IMR-90 (cell line): ENCODE measurements at places on chromosomes 1 and 21. TPM values are rescaled to one million over a fixed set of nuclear protein-coding genes. Genes with fewer than 3 reads are reported as not detected.
A peak's percentile ranks its signal among the peaks of the same experiment; 100 is the strongest.

VWA5B1 gene
- not detected in 2 replicates for total RNA-seq

PRKAA2 gene
- 1.4 and 2.2 TPM in 2 replicates for total RNA-seq

LRRIQ3 gene
- 1.8 and 3.1 TPM in 2 replicates for total RNA-seq

ITLN2 gene
- not detected in 2 replicates for total RNA-seq

ADCY10 gene
- under 0.01 TPM in 2 replicates for total RNA-seq

OR13G1 gene
- total RNA-seq: not detected in 2 replicates

LCE1E gene
- not detected in 2 replicates for total RNA-seq

PPP1R12B gene
- 12.0 and 22.8 TPM in 2 replicates for total RNA-seq

ATP1A2 gene
- total RNA-seq: under 0.01 and 0.28 TPM in 2 replicates

CELA2A gene
- not detected in 2 replicates for total RNA-seq

RAB25 gene
- not detected in 2 replicates for total RNA-seq

RXFP4 gene
- not detected in 2 replicates for total RNA-seq

DNA sequence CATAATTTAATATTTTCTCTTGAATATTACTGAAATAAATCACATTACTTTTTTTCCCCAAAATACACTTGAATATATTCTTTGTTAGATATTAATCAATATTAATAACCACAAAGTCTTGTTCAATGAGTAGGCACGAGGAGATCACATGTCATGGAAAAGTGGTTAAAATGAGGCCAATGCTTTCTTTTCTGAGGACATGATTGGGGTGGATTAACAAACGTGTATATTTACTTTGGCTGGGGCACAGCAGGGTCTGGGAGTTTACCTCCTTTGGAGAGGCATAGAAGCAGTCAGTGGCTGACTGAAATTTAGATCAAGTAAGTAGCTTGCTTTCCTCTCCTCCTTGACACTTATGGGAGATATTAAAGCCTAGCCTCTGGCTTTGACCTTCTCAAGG lies 664.3 kb upstream of the B3GALT2 start:
- peak; percentile 2 for DNase-seq

DNA sequence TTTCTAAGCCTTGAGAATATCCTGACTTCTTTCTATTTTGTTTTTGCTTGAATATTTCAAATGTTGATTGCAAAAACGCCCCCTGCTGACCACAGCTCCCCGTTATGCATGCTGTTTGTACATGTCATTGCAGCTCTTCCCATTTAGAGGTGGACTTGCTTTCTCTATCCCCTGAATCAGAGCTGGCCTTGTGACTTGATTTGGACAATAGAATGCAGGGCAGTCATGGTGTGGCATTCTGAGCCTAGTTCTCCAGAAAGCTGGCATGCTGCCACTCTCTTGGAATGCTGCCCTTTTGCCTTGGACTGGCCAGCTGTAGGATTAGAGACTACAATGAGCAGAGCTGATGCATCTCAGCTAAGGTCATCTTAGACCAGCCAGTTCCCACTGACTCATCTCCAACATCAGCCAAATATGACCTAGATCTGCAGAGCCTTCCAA lies 1561.5 kb downstream of the MRPL39 start:
- DNase-seq: peak; percentile 99

DNA sequence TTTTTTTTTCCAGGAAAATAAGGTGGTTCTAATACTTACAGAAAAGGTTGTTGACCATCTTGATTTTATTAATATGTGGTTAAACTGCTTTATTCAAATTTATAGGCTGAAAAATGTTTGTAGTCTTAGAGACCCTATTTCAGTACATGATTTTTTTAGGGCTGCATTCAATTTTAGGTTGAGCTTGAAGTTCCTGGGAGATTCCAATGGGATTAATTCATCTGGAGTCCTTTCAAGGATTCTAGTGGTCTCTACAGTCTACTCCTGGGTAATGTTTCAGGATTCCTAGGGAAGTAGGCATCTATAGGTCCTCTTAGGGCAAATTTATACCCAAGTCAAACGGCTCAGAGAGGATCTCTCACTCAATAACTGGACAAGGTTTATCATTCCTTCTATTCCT lies 126.7 kb downstream of the HMCN1 start:
- peak; percentile 18 for DNase-seq

DNA sequence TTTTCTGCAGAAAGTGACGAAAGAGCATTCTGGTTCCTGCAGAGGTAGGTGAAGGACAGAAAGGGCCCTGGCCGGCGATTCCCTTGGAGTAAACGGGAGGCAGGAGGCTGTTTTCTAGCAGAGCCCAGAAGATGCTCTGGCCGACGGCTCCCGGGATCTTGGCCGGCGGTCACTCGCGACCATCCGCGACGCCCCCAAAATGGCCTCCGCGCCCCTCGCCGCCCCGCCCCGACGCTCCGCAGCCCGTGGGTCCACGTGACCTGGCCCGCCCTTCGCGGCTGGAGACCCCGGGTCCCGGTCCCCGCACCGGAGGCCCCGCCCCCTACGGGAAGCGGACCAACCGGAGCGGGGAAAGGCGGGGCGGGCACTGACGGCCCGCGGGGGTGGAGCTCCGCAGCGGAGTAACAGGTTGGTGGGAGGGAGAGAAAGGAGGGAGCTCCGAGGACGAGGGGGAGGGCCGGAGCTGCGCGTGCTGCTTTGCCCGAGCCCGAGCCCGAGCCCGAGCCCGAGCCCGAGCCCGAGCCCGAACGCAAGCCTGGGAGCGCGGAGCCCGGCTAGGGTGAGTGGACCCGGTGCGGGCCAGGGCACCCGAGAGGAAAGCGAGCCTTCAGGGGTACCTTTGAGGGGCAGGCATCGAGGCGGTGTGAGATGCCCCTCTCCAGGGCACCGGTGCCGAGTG lies at the start of gene CGN:
Gene CGN, plus strand, starts transcription at position 431 of the 679 bp plus-strand sequence. CDS start 7,133 bp downstream, outside the sequence.
- peak; percentile 75 for DNase-seq

- peak; percentile 51 for DNase-seq
Measured at GRCh38 chr1:238404921-238405320, 514.2 kb upstream of the ZP4 start.

GRCh38 chr1:37171691-37172090 lies 137.4 kb upstream of the GRIK3 start:
- no peak for DNase-seq

DNA sequence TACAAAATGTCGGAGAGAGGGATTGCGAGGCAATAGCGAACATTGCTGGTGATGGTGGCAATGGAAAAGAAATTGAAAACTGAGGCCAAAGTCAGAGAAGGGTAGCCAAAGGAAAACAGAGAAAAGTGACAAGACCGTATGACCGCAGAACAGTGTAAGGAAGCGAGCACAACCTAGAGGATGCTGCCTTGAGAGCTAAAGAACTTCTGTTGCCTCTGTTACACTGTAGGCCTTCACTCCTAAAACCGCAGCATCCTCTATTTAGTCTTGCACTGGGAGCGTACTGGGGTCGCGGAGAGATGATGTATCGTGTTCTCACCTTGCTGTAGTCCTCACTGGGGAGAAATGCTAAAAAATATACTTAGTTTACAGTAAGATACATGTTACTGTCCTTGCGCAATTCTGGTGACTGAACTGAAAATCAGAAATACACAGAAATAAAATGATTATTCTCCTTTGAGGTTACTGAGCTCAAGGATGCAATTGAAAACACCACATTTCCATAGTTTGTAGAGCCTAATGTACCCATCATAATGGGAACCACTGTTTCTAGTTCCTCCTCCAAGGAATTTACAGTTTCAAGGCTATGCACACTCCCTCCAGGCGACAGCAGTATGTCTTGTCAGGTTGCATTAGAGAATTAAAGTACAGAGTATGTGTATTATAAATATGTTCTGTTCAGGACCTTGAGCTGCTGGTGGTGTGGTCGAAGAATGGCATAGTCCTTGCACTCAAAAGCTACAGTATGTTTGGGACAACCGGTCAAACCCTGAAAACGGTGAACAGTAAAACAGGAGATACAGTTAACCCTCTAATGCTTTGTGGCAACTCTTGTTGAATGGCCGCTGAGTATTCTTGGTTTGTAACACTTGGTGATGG lies 1.3 kb downstream of the NEK7 start:
- peak; percentile 57 for DNase-seq

DNA sequence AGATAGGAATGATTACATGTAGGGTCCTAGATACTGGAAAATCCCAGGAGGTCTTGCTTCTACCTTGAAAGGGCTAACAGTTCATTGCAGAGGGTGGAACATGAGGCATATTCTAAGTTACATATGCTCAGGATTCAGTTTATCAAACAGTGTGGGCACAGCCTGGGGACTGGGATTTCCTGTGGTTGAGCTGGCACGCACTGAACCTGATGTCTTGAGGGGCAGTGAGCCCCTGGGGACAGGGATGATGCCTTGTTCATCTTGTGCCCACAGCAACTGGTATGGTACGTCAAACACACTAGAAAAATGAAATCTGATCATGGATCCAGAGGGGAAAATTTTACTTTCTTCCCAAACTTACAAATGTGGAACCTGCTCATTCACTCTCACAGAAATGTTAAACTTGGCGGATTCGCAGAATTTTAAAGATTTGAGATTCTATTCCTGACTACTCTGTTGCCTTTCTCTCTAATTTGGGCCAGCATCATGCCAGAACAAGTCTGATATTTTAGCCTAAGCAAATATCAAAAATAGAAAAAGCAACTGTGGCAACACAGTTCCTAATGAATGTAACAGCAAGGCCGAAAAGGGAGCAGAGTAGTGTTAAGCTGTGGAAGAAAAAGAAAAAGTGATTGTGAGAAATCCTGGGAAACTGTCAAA lies 68.2 kb upstream of the COL24A1 start:
- DNase-seq: no peak

GRCh38 chr1:184900507-184900906 lies 73.8 kb downstream of the NIBAN1 start:
- DNase-seq: no peak

GRCh38 chr1:76209238-76209637 lies 134.7 kb downstream of the ST6GALNAC3 start:
- DNase-seq: no peak

- DNase-seq: no peak
Measured at GRCh38 chr1:207883104-207883651, 27.7 kb downstream of the CD34 start.

DNA sequence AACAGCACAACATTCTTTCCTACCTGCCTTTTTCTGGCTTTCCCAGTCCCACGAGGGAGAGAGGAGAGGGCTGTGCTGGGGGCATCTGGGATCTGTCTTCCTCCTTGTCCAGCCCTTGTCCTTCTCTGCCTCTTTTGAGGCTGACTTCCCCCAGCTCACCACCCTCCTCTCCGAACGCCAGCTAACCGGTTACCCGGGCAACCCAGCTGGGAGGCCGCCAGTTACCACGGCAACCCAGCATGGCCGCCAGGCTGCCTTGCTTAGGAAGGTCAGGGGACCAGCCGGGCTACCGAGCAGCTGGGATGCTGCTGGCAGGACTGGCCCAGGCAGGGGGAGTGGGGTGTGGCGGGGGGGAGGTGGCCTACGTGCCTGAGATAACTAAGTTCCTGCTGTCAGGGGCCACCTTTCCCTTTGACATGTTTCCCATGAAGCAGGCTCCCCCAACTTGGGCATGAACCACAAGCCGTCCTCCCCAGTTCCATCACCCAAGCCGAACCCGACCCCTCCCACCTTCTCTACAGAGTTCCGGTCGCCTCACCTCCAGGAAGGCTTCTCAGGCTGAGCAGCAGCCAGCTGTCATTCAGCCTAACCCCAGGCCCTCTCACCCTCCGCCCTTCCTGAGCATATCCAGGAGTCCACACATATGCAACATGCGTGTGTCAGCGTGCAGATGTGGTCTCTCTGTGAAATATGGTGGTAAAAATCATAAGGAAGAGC lies 8.7 kb downstream of the PLEKHA6 start:
- DNase-seq: peak; percentile 81

DNA sequence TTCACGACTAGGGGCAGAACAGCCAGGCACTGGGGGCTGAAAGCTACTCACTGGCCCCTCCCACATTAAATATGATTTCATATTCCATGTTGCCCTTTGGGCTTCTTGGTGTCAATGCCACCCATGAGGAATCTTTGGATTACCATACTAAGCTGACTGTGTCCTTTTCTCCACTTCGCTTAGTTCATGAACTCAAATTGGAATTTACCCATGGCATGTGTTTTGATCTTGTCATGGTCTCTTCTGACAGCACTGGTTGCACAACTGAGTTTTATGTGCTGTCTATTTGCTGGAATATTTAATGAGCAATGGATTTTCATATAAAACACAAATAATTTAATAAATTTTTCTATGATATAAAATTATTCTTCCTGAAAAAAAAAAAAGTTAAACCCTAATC lies 59.2 kb downstream of the SERBP1 start:
- no peak for DNase-seq

- DNase-seq: no peak
Measured at GRCh38 chr1:27339213-27339612, 2.6 kb upstream of the SYTL1 start.

DNA sequence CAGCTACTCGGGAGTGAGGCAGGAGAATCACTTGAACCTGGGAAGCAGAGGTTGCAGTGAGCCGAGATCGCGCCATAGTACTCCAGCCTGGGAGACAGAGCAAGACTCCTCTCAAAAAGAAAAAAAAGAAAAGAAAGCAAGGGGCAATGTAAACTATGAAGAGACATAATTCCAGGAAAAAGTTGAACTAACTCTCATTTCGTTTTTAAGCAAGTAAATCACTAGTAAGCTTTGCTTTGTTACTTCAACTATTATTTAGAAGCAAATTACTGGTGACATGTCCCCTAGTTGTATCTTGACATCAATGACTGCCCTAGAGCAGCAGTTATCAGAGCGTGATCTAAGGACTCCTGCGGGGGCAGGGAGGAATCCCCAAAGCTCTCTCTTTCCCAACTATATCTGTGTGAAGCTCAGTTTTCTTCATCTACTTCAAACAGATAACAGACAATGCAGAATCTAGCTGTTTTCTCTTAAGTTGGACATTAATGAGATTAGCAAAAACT lies 18.7 kb downstream of the CLSTN1 start:
- no peak for DNase-seq

DNA sequence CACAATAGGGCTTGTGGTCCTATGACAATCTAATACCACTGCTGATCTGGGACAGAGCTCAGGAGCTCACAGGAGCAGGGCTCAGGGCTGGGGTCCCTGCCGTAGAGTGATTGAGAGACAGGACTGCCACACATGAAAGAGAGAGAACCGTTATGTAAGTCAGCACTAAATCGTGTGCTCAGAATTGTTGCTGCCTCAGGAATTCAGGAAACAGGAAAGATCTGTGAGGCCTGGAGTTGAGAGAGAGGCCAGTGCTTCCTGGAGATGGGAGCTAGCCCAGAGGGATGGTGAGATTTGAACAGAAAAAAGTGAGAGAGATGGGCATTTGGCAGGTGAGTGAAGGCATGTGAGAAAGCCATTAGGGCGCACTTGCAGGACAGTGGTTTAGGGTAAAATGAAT lies 17.5 kb upstream of the ACBD6 start:
- no peak for DNase-seq

DNA sequence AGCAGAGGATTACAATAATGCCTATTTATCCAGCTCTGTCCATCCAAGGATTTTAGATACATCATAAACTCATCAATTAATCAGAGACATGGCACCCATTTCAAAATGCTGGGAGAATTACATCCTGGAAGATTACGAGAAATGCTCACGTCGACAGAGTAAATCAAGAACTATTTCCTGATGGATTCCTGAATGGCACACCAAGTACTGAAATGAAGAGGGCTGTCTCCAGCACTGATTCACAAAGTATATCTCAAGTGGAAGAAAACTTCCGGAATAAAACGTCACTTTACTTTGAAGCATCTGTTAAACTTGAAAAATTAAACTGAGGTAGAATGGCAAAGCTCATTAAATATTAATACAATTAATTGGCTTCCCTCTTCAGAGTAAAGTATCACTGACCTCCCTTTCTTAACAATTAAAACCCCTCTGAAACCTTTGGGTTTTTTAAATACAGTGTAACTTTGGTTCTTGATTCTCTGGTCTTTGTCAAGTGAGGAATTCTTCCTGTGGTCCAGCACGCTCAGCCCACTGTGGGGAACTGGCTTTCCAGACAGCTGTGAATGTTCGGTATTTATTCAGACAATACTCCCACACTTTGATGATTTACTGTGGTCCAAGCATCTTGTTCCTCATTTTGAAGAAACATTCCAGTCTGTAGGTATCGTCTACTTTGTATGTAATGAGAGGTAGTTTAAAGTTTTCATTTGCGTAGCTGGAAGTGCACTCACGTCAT lies 288.0 kb downstream of the NFIA start:
- no peak for DNase-seq
